ENCODE measurements at places on chromosomes 2 and 18.
A peak's percentile ranks its signal among the peaks of the same experiment; 100 is the strongest.

DNA sequence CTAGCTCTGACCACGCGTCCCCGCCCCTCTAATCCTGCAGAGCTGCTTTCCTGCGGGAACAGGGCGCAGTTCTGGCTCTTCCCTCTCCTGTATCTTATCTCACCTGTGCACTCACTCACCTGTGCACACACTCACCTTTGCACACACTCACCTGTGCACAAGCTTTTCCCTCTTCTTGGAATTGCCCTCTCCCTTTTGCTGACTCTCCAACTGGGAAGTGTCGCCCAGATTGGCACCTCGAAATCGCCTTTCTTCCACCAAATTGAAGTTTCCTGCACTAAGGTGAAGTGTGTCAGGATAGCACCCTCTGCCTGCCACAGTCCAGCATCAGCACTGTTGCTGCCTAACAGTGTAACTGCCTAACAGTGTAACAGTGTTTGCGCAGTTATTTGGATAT, 566 bp upstream of the CMPK2 start:
- peak; percentile 62 for DNase-seq

- DNase-seq = no peak
Observed at GRCh38 chr18:29465526-29465925, 1288.6 kb upstream of the CDH2 start.

GRCh38 chr2:174711206-174711605, 53.1 kb downstream of the CHRNA1 start:
- DNase-seq = no peak

DNA sequence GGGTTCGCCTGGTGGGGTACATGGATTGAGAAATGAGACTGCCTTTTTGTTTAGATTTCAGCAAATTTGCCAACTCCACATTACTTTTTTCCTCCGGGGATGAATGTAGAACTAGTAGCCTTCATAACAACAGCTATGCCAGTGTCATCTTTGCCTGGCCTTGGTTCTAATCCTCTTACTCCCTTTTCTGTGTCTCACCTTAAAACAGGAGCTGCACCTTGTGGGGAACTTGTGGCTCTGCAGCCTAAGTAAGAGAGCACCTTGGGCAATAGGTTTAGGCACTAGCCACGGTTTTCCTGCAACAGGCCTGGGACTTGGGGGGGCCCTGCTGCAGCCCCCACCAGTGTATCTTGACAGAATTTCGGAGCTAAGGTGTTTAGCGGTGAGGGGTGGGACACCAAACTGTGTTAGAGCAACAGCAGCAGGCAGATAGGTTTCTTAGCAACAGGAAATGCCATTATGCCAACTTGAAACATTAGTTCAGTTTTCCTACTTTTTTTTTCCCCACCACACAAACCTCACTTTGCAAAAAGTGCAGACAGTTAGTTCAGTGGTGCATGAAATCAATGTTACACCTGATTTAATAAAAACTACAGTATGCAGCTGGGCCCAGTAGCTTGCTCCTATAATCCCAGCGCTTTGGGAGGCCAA, 173.7 kb downstream of the PRKCE start:
- no peak for DNase-seq

GRCh38 chr18:36851202-36851590, 22.3 kb downstream of the KIAA1328 start:
- no peak for DNase-seq

GRCh38 chr2:134324430-134324829, 70.6 kb downstream of the MGAT5 start:
- no peak for DNase-seq

DNA sequence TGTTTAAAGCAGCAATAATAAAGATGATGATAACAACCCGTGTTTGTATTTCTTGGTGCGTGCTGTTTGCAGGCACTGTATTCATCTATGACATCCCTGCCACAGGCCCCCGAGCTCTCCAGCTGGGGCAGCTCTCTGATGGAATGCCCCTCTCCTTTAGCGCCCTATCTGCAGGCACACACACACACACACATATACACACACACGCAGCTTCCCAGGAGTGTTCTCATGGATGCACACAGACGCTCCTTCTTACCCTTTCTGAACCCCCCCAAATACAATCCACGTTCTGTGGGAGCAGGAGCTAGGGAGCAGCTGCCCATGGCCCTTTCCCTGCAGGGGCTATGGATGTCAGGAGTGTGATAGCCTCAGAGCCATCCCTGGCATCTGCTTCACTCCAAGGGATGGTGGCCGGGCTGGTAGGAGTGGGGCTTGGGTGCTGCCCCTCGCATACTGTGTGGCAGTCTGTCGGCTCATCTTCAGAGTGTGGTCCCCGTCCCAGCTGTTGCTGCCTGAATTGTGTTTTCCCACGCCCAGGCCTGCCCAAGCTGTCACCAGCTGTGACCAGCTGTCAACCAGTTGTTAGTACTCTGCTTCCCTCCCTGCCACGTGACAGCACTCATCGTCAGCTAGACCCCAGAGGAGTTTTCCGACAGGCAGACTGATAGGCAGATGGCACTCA, 50.8 kb upstream of the MYCN start:
- no peak for DNase-seq

Measured in CD4-positive, alpha-beta T cell treated with Interleukin-6 for 4 hours (primary cell).